Activated CD4-positive, alpha-beta T cell treated with anti-CD3 and anti-CD28 coated beads for 4 hours (primary cell): ENCODE measurements at places on chromosomes 5 and 9.

DNA sequence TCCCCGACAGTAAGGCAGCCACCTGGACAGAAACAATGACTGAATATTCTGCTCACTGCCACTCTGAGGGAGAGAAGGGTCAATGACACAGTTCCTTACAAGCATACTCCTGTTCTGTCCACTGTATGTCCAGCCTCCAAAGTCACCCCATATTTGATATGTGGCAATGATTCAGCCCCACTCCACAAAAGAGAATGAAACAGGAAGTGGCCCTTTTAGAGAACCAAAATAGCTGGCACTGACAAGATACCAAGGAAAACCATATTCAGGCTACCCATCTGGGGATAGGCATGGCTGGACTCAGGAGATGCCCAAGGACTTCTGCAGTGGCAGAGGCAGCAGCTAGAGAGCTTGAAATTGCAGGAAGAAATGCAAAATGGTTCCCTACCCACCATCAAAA, 12.8 kb upstream of the GFRA3 start:
- no peak for DNase-seq

DNA sequence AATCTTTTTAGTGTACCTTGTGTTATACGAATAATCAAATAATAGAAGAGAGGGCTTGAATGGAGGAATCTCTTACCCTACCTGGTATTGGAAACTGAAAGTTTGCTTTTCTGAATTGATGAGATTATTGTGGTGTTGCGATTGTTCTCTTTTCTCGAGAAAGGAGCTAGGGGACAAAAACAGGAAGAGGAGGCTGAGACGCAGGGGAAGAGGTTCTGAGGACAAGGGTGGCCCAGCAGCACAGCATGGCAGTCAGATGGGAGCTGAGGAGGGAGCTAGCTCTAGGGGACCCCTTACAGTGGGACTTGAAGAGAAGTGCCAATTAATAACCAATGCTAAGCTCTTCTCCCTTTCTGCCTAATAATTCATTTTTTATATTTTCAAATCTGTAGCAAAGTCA, 183.3 kb upstream of the DMAC1 start:
- no peak for DNase-seq

DNA sequence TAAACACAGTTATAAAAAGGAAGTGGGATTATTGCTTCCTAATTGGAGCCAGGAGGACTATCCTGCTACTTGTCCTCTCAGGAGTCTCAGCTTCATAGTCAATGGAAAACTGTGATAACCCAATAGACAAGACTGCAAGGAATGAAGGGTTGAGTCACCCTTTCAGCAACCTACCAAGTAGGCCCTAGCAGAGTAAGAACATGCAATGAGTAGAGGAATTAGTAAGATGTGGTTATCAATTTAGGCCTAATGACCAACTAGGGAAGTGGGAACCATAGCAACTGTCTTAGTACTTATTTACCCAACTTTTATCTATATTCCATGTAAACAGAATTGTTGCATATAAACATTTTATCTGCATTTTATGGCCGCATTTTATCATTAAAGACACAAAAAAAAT, 310.1 kb downstream of the RFX3 start:
- DNase-seq: no peak

- no peak for DNase-seq
Measured at GRCh38 chr5:105428451-105429380, 1866.1 kb upstream of the NUDT12 start.

- no peak for DNase-seq
Measured at GRCh38 chr9:126665644-126666035, 51.9 kb downstream of the LMX1B start.
